Posterior vena cava (tissue), 2 donors: ENCODE measurements at places on chromosomes 3 and 15.
A peak's percentile ranks its signal among the peaks of the same experiment; 100 is the strongest.

GRCh38 chr3:133937061-133937686, 41.5 kb upstream of the RAB6B start:
- DNase-seq, result no peak

- no peak for DNase-seq
Measured at GRCh38 chr3:157574531-157574930, 71.3 kb upstream of the VEPH1 start.

- DNase-seq, result peak; percentile 79
Measured at GRCh38 chr15:92907896-92908712, 8.0 kb downstream of the CHD2 start.

- DNase-seq, result no peak
Measured at GRCh38 chr3:14170531-14171159, 7.8 kb downstream of the XPC start.

GRCh38 chr3:171001957-171002694, 24.4 kb downstream of the SLC2A2 start:
- no peak for DNase-seq

DNA sequence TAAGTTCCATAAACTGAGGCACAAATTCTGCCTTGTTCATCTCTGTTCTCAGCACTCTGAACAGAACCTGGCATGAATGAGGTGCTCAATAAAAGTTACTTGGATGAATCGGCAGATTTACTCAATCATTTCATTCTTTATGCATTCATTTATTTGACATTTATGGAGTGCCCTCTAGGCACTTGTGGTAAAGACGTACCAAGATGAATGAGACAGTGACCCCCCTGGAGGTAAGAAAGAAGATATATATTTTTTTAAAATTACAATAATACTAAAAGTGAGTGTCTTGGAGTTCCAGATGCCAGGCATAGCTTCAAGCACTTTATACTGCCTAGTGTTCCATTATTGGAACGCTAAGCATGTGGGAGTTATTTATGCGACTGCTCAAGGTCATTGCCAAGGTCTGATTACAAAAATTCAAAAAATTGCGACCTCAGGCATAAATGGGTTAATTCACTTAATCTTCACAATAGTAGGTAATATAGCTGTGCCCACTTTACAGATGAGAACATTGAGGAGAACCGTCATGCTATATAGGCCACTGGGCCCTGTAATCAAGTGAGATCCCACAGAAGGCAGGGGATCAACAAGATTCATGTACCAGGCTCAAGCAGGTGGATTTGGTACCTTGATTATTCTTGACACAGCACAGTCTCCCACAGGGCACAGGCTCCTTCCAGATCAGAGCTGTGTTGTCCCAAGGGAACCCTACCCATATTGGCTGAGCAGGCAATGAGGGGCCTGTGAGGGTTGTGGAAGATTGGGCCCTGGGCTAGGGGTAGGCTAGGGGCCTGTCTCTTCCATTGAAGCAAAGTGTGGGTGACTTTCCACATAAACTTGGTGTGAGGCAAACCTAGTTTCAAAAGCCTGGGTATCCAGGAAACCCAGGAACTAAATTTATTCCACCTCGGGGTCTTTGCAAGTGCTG, 10.7 kb downstream of the XIRP1 start:
- DNase-seq, result no peak

DNA sequence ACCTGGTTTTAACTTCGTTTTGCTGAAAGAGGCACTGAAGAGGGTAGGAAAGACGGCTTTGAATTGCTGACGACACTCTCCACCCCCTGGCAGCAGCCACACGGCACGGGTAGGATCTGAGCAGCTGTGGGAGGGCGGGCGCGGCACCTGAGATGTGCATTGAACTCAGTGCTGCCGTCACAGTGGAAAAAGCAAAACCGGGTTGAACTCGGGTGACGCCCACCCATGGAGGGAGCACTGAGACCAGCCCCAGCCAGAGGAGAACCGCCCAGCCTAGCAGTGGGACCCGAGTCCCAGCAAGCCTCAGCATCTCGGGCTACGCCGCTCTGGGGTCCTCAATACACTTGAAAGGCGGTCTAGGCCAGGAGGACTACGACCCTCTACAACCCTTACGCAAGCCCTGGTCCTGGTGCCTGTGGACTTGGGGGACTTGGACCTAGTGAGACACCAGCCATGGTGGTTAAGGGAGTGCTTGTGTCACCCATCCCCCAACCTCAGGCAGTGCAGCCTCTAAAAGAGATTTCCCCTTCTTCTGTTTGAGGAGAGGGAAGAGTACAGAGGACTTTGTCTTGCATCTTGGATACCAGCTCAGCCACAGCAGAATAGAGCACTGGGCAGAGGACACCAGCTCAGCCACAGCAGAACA, 50.0 kb upstream of the RPL35A start:
- DNase-seq, result no peak

- no peak for DNase-seq
Measured at GRCh38 chr15:99019558-99020540, 12.3 kb upstream of the PGPEP1L start.

GRCh38 chr15:38670128-38671005, 105.8 kb upstream of the RASGRP1 start:
- DNase-seq, result no peak

GRCh38 chr3:127959873-127960272, 44.8 kb downstream of the KBTBD12 start:
- no peak for DNase-seq

- no peak for DNase-seq
Measured at GRCh38 chr3:102511168-102511567, 76.4 kb downstream of the ZPLD1 start.

GRCh38 chr3:25662736-25663320, 1.9 kb downstream of the TOP2B start:
- no peak for DNase-seq

DNA sequence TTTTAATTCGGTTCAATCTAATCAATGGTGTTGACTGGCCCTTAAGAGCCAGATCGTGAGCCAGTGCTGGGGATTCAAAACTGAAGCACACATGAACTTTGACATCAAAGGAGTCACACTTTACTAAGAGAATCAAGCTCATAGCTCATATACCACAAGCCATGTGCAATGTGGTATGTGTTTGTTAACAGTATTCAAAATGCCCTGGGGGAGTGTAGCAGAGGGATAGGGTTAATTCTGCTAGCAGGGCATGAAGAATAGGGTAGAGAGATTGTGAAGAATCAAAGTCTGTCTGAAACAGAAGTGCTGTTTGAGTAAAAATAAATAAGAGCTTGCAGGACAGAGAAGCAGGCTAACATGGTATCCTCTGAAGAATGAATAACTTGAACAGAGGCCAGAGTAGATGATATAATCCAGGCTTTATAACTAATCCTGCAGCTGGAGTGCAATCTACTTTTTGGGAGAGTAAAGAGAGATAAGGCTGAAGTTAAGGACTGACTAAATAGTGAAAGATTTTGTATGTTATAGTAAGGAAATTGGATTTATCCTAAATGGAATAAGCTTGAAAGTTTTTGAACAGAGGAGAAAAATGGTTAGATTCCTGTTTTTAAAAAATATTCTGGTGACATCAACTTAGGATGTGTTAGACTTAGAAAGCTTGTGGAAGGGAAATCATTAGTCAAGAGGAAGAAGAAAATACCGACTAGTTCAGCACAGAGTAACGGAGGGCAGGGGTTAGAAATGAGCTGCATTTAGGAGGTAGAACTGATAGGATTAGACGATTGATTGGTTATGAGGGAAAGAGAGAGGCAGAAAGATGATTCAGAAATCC, 292.0 kb downstream of the NFKBIZ start:
- no peak for DNase-seq

- no peak for DNase-seq
Measured at GRCh38 chr3:54625805-54626787, 301.8 kb downstream of the LRTM1 start.

DNA sequence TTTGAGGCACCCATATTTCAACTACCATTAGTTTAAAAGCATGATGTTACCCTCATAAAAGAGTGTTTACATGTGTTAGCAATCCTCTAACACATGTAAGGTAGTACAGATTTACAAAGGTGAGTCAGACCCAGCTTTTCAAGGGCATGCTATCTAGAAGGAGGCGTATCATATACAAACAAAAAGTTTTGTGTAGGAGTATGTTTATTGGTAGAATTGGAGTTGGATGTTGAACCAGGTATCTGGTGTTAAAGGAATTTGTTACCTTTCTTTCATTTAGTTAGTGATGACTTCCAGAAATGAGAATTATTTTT, 2.4 kb downstream of the HACD3 start:
- no peak for DNase-seq

DNA sequence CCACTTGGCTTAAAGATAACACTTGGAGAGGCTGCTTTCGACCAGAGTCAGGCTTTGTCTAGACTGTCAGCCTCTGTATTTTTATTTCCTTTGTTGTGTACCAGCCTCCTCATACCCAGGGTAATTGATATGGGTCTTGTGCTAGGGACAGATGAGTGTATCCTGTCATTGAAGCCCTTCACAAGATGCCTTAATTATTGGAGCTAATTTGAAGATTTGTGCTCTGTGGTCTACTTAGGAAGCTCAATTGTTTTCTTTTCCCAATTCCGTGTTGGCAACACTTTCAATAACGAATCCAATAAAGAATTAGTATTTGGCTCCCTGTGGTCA, 60.5 kb upstream of the DPH6 start:
- DNase-seq, result no peak
